ENCODE measurements at places on chromosomes 3 and 15.

GRCh38 chr3:191775451-191776233, 314.7 kb downstream of the PYDC2 start:
- no peak for DNase-seq

GRCh38 chr3:16203671-16204629, 29.5 kb downstream of the GALNT15 start:
- no peak for DNase-seq

GRCh38 chr3:171200750-171201088, 174.2 kb upstream of the SLC2A2 start:
- DNase-seq = no peak

GRCh38 chr3:124688581-124689454, 41.4 kb upstream of the UMPS start:
- DNase-seq = no peak

- no peak for DNase-seq
Measured at GRCh38 chr15:78343276-78344060, 3.3 kb downstream of the CRABP1 start.

DNA sequence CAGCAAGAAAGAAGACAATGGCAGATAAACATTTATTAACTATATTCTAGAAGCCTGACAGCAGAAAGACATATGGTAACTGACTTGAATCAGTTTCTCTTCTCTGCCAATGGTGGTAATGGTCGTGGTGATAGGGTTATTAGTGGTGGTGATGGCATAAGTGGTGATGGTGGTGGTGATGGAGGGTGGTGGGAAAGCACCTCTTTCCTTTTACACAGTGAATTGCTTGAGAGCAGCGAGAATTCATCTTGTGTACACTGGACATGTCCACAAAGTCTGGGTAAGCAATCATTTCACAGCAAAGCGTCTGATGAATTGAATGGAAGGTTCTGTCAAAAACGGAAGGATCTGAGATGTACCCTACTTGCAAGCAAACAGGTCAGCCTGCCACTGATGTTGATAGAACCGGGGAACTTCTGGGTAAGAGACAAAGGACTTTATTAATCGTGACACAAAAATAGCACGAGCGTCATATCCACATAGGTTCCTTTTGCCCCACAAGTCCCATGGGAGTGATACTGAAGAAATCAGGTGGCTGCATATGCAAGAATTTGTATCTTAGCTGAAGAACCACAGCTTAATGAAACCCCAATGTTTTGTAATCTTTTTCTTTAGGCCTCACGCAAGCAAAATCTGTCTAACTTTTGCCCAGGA, 23.5 kb upstream of the TBC1D5 start:
- no peak for DNase-seq

DNA sequence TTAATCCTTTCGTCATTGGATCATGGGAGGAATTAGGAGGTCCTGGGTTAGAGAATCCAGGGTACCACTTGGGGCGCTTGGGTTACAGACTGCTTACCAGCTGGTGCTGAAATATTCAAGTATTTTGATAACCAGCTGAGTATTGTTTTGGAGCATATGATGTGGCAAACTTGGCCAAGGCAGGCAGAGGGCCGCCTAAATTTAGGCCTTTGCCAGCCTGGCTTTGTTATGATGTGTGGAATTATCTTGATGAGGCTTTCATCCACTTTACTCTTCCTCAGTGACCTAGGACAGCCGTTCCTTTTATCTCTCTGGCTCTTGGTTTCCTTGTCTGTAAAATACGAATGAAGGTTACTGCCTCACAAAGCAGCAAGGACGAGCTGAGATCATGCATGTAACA, 6.9 kb downstream of the COPG1 start:
- no peak for DNase-seq

DNA sequence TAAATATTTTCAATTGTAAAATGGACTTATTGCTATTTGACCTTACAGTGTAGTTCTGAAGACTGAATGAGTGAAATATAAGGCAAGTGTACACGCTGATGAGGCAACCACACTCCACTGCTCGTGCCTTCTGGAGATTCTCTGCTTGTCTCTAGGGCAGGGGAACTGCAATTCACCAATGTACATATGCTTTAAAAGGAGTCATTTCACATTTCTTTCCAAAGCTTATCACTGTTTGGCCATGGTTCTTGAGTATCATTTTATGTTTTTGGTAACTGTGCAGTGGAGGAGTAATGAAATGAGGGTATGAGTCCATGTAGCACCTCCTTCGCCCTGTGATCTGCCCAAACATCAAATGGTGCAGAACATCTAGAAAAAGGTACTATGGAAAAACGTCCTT, 43.7 kb downstream of the CCR4 start:
- no peak for DNase-seq

DNA sequence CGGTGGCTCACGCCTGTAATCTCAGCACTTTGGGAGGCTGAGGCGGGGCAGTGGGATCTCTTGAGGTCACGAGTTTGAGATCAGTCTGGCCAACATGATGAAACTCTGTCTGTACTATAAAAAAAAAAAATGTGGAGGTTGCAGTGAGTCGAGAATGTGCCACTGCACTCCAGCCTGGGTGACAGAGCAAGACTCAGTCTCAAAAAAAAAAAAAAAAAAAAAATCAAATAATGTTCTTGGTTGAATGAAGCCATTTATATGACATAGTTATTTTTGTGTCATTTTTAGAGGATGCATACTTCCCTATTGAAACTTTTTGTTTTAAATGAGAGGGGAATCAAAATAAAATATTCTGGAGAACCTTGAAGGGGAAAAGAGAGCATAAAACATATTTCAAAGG, 3.1 kb downstream of the HMCES start:
- no peak for DNase-seq

DNA sequence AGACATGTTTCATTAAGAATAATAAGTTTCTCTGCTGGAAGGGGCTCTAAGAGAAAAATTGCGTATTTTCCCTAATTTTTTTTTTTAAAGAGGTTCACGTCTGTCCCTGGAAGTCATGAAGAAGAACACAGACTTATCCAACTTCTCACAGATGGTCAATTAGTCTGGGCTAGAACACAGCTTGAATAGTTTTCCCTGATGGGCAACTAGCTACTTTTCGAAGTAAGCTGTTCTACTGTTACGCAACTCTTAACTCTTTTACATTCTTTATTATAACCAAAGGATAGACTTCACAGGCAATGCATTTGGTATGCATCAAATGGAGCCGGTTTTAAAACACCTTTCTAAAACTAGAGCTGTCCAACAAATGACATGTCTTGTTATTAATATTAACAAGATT, 144.2 kb upstream of the TNIK start:
- DNase-seq = no peak

- no peak for DNase-seq
Measured at GRCh38 chr3:169131690-169132464, 531.6 kb downstream of the MECOM start.

GRCh38 chr15:84950570-84951111, 31.0 kb upstream of the PDE8A start:
- DNase-seq = no peak

GRCh38 chr3:56525291-56525690, 31.7 kb upstream of the CCDC66 start:
- DNase-seq = no peak

DNA sequence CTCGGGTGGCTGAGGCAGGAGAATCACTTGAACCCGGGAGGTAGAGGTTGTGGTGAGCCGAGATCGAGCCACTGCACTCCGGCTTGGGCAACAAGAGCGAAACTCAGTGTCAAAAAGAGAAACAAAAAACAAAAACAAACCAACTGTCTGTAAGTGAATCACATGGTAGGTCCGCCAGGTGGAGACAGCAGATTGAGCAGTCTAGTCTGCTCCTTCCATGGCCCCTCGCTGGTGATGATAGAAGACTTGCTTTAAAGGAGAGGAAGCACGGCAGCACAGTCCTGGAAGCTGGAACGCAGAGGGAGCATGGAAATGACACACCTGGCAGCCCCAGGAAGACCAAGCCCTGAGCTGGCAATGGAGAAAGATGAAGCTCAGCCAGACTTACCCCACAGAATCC, 31.4 kb upstream of the MGLL start:
- DNase-seq = no peak

DNA sequence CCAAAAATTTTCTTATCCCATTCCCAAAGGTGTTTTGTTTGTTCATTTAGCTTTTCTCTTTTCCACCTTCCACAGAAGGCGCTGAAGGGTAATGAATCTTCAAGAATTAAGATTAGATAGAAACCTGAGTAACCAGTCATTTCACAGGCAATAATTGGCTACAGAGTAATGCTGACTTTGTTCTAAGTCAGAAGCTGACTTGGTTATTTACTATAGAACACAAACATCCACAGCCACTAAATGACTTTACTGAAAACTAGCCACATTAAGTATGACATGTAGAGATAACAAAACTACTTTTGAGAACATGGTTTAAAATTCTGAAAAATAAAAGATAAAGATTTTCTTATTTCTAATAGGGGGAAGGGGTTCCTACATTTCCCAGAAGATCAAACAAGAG, 7.8 kb downstream of the CLDND1 start:
- DNase-seq = no peak

DNA sequence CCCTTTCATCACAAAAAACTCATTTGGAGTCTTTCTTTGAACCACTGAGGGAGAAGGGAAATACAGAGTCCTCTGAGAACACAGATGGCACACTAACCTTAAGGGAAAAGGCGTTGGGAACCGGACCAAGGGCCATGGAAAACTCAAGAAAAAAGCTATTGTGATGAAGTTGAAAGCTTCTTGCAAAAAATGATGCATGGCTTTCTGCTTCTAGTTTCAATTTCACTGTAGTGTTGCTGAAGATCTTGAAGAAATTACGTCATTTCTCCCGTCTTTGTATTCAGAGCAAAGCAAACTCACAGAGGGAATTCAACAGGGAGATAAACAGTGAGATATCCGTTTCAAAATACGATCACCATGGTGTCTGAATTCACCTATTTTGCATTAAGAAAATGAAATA, 642.3 kb upstream of the ADAMTS9 start:
- DNase-seq = no peak

DNA sequence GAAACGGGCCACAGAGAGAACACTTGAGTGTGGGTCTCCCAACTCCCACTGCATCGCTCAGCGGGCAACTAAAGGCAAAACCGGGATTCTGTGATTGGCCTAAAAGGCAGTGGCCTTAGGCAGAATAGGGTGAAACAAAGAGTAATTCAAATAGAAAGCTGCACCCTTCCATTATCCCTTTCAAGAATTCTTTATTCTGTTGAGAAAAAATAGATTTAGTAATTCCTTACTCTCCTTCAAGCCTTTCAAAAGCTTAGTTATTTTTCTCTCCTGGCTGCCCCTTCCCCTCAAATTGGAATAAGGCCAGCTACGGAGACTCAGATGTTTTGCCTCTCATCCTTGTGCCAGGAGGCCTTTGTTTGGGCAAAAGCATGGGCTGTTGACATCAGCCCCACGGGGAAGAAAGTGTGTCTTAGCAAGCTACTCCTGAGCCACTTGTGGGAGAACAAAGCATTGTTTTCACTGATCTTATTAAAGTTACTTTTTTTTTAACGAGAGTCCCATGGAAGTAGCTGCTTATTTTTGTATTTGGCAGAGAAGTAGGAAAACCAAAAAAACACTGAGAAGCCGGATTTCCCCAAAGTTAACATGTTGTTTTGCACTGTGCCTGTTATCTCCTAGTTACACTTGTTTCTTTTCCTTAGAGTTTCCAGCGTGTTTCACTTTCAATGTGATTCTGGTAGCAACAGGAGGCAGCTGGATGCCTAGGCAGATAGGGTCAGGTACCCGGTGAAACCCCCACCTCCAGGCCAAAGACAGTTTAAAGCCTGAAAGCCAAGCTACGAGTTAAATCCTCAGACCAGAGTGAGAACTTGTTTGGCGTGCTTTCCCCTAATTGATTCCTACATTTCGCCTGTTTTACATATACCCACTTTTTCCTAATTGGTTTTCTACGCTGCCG, 2.2 kb downstream of the ST6GAL1 start:
- peak; percentile 69 for DNase-seq

GRCh38 chr15:89299896-89300295, 34.7 kb downstream of the POLG start:
- DNase-seq = no peak

- DNase-seq = no peak
Measured at GRCh38 chr15:80706161-80706560, 11.1 kb downstream of the ABHD17C start.

DNA sequence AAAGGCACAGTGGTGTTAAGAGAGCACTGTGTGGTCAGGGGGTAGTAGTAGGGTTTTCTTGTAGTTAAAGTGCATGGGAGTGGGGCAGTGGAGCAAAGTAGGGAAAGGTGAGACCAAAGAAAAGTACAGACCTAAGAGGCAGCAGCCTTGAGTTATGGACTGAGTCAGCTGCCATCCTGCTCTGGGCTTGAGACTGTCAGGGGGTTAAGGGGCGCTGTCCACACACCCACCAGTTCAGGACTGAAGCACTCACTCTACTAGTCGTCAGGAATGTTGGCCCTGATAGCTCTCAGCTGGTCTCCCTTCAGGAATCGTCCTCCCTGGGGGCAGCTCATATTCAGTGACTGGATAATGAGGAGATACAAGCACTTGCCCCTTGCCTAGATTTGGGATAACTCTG, 7.9 kb downstream of the CCR4 start:
- DNase-seq = peak; percentile 47
